ENCODE measurements at places on chromosomes 7 and 10. TPM values are rescaled to one million over a fixed set of nuclear protein-coding genes. Genes with fewer than 3 reads are reported as not detected.
A peak's percentile ranks its signal among the peaks of the same experiment; 100 is the strongest.

DNA sequence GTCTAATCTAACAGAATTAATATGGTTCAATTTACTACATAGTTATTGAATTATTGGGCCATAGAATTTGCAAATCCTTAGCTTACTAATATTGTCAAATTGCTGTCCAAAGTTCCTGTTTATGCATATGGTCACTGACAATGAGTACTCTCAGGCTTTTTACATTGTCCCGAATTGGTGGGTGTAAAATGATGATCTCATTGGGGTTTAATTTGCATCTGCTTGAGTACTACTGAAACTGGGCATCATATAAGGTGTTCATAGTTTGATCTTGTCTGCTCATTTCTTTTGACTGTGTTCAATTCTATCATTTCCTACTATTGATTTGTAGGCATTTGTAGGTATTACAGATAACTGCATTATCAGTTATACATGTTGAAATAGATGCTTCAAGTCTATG lies 12.7 kb downstream of the ABCA13 start:
- no peak for DNase-seq

DNA sequence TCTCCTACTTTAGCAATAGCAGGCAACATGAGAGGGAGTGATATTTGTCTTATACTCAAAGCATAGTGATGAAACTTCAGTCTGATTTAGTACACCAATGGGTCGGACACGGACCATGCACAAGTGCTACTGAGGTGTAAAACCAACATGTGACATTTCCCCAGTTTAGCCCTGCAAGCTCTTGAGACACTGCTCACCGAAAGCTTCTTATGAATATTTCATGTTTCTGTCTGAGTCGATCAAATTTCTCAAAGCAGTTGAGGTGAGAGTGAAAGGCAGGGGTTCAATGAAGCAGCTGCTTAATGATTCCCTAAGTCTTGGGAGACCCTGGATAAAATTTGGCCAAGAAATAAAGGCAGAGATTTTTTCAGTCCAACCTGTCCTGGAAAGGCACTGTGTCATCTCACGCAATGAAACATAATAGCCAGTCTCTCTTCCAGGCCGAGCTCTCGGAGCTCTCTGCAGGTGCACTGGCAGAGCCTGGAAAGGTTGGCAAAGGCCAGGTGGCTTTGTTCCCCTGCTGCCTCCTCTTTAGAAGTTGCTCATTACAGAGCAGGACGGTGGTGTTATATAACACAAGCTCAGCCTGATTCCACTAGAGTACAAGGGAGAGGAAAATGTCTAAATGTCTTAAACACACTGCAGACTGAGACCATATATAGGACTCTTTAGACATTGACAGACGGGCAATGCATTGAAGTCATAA lies 33.9 kb upstream of the XPNPEP1 start:
- DNase-seq, result no peak

- no peak for DNase-seq
Observed at GRCh38 chr7:137950967-137951366, 50.9 kb downstream of the CREB3L2 start.

DNA sequence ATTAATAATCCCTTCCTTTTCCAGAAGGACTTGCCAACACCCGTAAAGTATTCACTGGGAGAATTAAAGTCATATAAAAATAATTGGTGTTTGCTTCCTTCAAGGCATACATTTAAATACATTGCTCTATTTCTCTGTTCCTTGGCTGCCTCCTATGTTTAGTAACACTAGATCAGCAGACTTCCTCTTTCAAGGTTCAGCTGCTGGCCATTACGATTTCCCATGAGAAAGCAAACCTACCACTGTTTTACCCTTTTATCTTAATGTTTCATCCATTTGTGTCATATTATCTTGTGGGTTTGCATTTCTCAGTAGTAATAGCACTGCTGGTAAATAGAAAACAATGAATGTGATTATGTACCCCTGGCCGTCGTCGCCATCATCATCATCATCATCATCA lies 313.8 kb upstream of the BMPER start:
- DNase-seq, result no peak

GRCh38 chr7:150745086-150745485 lies 7.9 kb downstream of the GIMAP5 start:
- DNase-seq, result peak; percentile 38

DNA sequence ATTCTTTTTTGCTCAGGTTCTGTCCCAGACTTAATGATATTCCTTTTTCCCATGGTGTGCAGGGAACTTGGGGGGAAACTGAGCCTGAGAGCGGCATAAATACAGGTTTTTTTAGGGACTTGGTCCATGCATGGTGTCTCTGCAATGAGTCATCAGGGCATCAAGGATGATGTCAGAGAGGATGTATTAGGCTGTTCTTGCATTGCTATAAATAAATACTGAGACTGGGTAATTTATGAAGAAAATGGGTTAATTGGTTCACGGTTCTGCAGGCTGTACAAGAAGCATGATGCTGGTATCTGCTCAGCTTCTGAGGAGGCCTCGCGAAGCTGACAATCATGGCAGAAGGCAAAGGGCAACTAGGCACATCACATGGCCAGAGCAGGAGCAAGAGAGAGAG lies 185.4 kb downstream of the RAB11FIP2 start:
- DNase-seq, result no peak

DNA sequence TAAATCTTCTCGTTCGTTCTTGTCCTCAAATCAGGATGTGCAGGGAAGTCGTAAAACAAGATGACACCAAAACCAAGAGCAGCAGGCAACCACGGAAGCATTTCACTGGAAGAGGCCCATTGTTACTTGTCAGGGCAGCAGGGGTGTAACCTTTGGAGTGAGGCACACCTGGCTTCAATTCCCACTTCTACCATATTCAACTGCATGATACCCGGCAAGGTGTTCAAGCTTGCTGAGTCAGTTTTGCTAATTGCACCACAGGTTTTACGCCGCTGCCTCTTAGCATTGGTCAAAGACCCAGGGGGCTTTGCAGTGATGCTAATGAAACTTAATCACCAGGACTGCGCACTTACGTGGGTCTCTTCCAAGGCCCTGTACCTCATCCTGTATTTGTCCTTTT lies 50.0 kb upstream of the PTER start:
- no peak for DNase-seq

Gene CHAT
- total RNA-seq, result not detected

- DNase-seq, result no peak
Observed at GRCh38 chr7:98116656-98117461, 10.2 kb downstream of the LMTK2 start.

DNA sequence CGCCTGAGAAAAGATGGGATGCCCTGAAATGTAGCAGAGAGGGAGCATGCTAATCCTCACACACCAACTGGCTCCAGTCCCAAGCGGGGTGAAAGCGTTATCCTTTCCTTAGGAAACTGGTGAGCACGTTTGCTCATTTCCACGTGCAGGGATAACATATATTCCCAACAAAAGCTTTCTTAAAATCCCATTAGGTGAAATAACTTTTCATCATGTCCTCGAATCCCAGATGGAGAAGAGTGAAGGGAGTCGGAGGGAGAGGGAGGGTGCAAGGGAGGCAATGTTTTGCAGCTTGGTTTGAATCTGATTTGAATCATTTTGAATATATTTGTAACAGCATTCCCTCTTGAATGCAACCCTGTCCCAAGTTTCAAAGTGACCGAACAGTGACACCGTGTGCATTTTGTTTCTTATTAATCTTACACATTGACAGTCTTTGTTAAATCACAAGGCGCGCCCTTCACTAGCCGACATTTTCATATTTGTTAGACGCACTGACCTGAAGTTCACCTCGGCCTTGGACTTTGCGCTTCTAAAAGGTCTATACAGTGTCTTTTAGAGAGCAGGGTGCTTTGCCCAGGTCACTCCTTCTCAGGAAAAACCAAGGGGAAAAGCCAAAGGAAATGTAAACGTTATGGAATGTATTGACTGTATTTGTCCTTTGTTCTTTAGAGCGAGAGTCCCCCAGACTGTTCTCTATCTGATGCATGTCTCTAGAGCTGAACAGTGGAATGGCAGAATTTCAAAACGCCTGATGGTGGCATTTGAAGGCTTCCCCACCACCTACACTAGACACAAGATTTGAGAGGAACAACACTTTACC lies 3.1 kb upstream of the HOXA4 start:
- DNase-seq, result no peak

Gene FOXP2
- total RNA-seq, result 25.8 TPM

DNA sequence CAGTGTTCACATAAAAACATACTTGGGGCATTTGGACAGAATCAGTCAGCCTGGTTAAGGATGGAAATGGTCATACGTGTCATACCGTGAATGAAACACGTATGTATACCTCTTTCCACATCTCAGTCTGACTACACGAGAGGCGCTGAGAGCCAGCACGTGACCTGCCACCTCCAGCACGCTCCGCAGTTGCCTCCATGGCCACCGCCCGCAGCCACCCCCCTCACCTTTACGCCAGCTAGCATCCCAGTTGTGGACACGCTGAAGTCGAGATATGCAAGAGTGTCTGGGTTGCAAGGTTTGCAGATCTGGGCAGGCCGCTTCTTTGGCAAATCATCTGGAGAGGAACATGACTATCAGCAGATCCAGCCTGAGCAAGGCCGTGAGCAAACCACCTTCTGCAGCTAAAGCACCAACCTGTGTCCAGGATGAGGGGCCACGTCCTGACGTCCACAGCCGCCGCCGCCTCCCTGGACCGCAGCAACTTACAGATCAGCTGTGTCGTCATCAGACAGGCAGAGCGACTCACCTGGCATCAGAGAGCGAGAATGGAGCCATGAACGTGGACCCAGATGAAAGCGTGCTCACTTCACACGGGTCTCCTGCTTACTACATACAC lies 209.4 kb downstream of the ZMYND11 start:
- DNase-seq, result no peak

DNA sequence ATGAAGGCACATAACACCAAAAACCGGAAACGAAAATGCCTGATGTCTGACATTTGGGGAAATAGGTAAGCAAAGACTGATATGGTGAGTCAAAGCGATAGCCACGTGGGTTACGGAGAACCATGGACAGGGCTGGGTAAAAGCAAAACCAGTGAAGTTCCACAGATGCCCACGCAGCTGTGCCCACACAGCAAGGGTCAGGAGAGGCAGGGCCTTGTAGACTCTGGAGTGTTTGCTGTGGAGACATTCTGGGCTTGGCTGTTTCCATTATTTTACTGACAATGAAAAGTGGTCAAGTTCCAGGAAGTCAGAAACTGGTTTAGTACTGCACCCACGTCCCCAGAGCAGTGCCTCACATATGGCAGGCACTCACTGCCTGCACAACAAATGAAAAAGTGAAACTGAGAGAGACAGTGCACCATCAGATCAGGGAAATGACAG lies 148.7 kb downstream of the ZMYND11 start:
- DNase-seq, result no peak

DNA sequence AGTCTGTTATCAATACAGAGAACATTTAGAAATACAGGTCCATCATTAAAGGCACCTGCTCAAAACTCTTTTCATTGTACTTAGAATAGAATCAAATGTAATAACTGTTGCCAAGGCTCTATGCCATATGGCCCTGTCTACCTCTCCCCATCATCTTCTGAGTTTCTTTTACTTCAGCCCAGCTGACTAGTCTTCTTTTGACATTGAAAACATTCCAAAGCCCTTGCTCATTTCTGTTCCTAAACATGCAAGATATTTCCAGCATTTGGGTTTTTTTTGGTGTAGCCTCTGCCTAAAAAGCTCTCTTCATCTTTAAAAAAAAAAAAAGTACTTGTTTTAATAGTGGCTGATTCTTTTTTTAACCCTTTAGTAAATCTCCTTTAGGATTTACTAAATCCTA lies 165.5 kb upstream of the SMIM30 start:
- no peak for DNase-seq

DNA sequence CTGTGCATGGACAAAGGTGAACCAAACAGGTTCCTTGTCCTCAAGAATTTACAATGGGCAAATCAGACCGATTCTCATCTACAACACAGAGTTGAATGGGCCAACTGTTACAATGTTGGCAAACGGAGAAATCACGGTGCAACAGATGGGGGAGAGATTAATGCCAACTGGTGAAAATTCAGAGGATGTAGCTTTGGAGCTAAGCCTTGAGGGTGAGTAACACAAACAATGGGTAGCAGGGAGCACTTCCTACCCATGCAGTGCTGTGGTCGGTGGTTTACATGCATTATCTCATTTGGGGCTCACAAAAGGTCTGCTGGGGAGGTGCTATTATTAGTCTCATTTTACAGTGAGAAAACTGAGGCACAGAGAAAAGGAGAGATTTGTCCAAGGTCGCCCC lies 902 bp upstream of the NFE2L3 start:
- no peak for DNase-seq

DNA sequence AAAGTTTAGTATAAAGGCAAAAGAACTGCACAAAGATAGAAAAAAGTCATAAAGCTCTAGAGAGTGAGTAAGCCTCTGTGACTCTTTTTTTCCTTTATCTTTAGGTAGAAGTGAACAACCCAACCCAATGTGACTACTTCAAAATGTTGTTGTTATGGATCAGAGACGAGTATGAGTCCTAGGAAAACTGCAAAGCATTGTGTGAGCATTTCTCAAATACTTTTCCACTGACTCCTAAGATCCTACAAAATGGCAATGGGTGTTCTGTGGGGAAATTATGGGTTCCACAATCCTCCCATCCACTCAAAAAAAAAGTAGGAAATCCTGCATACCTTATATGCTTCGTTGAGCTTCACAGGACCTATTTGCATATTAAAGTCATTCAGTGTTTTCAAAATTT lies 177.1 kb downstream of the DGKI start:
- no peak for DNase-seq

- no peak for DNase-seq
Observed at GRCh38 chr7:20576166-20576660, 39.3 kb upstream of the ABCB5 start.

Gene KNDC1
- total RNA-seq, result 1.7 TPM

DNA sequence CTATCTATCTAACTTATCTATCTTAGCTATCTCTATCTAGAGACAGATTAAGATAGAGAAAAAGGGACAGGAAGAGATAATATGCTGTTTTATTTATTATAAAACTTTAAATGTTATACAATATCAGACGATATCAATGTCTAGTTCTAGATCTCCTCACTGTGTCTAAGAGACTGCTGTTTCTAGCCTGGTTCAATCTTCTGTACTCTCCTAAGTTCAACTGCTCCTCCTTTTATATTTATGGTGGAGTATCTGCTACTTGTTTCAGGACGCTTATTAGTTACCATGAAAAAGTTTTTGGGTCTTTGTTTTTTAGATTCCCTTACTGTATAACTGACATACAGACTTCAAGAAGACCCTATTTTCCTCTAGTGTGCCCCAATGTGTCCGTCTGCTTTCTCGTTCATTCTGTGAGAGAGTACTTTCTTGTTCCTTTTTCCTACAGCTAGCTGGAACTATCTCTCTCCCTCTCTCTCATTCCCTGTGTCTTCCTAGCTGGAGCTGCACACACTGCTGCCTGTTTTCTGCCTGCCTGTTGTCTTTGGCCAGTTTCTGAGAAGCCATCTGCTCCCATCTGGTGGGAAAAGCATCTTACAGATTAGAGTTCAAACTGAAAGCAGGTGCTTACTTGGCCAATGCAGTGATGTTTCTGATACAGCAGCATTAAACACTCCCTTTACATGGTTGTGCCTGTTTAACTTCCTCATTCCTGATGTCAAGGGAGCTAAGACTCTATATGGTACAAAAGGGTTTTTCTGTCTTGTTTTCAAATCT lies 49.4 kb upstream of the ARL4A start:
- DNase-seq, result peak; percentile 84

- no peak for DNase-seq
Observed at GRCh38 chr7:135467207-135467711, 42.6 kb downstream of the CNOT4 start.

All from tongue (tissue), 3 donors.